ENCODE measurements at places on chromosomes 12 and 14.

DNA sequence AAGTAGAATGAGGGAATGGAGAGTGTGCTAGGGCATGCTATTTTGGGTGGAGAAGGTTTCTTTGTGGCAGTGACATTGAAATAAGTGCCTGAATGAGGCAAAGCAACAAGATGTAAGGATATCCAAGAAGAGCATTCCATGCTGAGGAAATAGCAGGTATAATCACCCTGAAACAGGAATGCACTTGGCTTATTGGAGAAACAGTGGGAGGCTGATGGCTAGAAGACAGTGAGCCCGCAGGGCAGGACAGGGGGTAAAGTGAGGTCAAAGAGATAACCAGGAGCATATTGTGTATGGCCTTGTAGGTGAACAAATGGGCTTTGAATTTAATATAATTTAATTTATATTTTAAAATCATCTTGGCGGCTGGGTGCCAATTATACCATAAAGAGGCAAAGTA lies 877.0 kb downstream of the DIO2 start:
- no peak for DNase-seq

GRCh38 chr12:62205346-62205745 lies 54.9 kb upstream of the USP15 start:
- no peak for DNase-seq

DNA sequence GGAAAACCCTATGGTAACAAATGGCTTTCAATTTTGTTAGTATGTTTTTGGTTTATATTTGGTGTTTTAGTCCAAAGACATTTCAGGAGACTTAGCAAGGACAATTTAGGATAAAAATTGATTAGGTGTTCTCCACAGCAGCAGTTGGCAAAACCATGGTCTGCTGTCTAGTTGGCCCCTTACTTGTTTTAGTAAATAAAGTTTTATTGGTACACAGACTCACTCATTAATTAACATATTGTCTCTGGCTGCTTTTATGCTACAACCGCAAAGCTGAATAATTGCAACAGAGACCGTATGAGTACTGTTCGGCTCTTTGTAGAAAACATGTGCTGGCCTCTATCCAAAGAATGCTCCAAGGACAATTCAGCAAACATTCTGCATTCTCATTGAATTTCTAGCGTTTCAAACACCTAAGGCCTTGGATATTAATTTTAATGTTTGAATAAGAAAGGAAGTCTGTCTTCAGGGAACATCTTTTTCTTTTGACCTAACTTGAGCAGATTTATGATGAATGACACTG lies 77.7 kb downstream of the CCDC92 start:
- no peak for DNase-seq

DNA sequence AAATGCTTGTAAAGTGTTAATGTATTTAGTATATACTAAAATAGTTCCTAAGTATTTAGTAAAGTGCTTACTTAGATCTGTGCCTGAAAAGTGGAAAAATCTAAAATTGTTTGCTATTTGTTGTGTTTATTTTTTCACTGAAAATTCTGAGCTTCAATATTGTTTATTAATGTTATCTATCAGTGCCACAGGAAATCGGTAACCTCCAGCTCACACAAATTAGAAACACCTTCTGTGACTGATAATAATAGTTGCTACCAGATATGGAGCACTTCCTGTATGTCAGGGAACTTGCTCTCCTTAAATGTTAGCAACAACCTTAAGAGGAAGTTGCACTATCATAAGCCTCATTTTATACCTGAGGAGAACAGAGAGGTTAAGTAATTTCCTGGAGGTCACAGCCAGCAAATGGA lies 723 bp upstream of the LRP10 start:
- DNase-seq = no peak

DNA sequence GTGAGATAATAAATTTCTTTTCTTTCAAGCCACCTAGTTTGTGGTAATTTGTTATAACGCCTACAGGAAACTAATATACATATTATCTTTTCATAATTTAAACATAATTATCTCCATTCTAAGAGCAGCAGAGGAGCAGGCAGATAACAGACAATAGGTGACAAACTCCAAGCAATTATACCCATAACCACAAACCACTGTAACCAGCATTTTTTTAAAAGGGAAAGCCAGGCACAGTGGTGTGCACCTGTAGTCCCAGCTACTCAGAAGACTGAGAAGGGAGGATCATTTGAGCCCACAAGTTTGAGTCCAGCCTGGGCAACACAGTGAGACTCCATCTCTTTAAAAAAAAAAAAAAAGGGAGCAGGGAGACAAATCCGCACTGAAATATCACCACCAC lies 54.9 kb downstream of the ATF7 start:
- no peak for DNase-seq

DNA sequence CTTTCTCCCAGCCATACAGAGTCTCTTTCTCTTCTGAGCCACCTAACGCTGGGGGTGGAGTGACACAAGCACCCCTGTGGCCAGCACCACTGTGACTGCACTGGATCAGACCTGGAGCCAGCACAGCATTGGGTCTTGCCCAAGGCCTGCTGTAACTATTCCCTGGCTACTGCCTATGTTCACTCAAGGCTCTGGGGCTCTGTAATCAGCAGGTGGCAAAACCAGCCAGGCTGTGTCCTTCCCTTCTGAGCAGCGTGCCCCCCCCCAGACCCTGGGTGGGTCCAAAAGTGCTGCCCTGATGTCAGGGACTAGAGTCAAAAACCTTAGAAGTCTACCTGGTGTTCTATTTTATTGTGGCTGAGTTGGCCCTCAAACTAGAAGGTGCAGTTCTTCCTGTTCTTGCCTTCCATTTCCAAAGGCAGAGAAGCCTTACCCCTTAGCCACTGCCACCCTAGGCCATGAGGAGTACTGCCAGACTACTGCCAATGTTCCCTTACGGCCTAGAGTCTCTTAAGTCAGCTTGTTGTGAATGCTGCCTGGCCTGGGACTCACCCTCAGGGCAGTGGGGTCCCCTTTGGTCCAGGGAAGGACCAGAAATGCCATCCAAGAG lies 49.9 kb downstream of the PELI2 start:
- DNase-seq = no peak

Measured in ovary (tissue), 10 donors.